Stimulated activated CD8-positive, alpha-beta memory T cell treated with anti-CD3 and anti-CD28 coated beads, Interleukin-4, amount 100 ng/mL, for 1 hour (primary cell): ENCODE measurements at places on chromosomes 6 and 20.

- no peak for DNase-seq
These were observed 160.6 kb downstream of the SMOC2 start for GRCh38 chr6:168601546-168601945.

DNA sequence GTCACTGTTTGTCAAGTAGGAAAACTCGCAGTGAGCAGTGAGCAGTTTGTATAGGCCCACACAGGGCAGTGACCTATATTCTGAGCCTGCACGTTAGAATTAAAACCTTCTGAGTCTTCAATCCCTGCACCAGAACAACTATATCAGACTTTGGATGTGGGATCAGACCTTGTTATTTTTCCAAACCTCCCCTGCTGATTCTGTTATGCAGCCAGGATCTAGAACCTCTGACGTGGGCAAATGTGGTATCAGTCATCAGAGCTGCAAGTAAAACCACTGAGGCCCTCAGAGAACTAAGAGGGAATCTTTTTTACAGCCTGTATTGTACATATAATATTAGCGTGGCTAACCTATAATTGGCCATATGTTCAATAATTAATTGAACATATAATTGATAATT, 32.0 kb upstream of the AKAP7 start:
- no peak for DNase-seq

GRCh38 chr20:10539818-10540553, 104.9 kb downstream of the SLX4IP start:
- no peak for DNase-seq

DNA sequence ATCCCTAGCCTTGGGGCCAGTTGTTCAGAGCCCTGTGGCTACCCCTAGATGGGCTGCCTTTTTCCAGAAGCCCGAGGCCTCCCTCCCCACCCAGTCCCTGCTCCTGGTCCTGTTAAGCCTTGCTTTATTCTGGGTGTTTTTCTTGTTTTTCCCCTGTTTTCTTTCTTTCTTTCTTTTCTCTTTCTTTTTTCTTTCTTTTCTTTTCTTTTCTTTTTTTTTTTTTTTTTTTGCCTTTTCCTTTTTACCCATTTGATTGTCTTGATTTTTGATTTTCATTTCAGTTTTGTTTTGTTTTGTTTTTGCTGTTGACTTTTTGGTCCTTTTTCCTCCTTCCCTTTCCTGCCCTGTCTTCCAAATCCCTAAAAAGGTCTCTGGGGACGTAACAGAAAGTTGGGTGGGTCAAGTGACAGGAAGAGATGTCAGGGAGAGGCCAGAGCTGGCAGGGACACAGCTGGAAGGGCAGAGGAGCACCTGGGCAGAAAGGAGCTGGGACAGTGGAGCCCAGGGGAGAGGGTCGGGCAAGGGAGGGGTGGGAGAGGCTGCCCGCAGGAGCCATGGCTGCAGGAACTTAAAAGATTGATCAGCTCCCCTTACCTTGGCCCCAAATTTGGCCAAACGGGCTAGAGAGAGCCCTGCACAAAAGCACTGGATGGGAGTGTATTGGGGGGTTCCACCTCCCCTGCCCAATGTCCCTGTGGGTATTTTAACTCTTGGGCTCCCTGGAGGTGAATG, 27.6 kb downstream of the MYH7B start:
- no peak for DNase-seq

GRCh38 chr20:15200147-15200565, 862.7 kb upstream of the FLRT3 start:
- DNase-seq: no peak

DNA sequence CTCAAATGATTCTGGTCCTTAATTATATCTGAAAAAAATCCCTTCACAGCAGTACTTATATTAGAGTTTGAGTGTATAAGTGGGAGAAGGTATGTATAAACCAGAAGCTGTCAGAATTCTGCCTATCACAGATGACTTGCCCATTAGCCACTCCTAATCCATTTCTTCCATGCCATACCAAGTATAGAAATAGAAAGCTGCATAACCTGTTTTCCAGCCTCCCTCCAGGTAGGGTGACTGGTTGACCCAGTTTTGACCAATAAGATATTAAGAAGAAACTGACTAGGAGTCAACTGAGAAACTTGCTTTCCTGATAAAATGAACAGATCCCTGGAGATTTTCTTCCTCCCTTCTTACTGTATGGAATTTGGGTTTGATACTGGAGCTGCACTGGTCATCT, 112.2 kb upstream of the GRIK2 start:
- DNase-seq: no peak
